Cortex of kidney (tissue), 1 donor: ENCODE measurements at places on chromosomes 7 and 10.

- DNase-seq, result no peak
Observed at GRCh38 chr7:63233881-63234280, 764.8 kb upstream of the ZNF722 start.

- no peak for DNase-seq
Observed at GRCh38 chr7:12596225-12596790, 25.8 kb downstream of the SCIN start.

DNA sequence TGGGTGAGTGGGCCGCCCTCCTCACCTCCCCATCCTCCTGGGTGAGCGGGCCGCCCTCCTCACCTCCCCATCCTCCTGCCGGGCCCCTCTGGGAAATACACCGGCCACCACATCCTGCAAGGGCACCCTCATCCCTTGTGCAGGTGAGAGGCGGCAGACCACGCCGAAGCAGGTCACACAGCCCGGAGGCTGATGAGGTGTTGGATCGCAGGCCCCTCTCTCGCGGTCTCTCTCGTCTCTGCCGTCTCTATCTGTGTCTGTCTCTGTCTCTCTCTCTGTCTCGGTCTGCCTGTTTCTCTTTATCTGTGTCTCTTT is 30.8 kb upstream of the FOXL3 start:
- DNase-seq, result no peak

GRCh38 chr7:105600720-105601550 is 19.6 kb upstream of the EFCAB10 start:
- no peak for DNase-seq

DNA sequence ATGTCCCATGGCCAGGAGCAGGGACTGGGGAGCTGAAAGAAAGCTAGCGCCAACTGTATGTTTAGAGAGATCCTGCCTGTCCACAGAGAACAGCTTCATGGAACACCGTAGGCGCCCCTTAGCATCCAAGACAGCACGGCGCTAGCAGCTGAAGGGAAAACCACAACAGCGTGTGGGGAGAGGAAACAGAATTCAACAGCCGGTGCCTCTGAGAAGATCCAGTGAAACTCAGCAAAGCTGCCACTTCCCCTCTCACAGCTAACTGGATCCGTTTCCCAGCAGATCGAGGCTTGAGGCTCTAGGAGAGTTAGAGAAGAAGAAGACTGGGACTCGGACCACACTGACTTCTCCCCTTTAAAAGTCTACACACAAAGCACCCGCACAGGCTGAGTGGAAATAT is 145.0 kb downstream of the MAD1L1 start:
- no peak for DNase-seq

GRCh38 chr10:6840766-6841165 is 260.7 kb upstream of the PRKCQ start:
- DNase-seq, result no peak

DNA sequence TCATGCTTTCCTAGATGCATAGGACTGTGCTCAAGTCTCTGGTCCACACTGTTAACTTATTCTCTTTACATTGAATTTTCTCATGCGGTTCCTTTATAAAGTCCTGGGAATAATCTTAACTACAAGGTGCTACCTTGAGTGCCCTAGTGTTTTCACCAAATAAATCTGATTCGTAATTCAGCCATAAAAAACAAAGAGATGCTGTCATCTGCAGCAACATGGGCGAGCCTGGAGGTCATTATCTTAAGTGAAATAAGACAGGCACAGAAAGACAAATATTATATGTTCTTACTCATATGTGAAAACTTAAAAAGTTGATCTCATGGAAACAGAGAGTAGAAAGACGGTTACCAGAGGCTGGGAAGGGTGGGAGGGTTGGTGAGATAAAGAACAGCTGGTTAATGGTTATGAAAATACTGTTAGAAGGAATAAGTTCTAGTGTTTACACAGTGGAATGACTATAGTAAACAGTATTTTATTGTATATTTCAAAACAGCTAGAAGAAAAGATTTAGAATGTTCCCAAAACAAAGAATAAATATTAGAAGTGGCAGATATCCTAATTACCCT is 38.3 kb downstream of the NT5C3A start:
- DNase-seq, result no peak

- no peak for DNase-seq
Observed at GRCh38 chr10:110680273-110681020, 36.3 kb downstream of the RBM20 start.

- no peak for DNase-seq
Observed at GRCh38 chr10:89845541-89846280, 144.3 kb downstream of the KIF20B start.

DNA sequence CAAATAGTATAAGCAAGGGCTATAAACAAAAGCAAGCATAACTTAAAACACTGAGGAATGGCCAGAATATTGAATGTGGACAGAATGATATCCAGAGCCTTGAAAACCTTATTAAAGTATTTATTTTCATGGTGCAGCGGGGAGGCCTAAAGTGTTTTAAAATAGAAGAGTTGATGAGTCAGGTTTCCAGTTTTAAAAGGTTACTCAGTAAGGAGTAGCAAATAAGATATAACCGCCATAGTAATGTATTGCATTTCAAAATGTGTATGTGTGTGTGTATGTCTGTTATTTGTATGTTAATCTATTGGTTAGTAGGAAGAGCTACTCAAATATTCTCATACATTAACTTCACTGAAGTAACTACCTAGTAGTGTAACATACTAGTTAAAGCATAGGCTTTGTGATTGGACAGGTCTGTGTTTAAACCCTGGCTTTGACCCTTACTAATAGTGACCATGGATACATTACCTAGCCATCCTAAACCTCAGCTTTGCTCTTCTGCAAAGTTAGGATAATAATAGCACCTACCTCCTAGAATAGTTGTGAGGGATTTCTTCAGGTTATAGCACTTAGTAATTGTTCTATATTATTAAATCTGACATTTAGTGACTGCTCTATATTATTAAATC is 16.9 kb downstream of the CUTC start:
- DNase-seq, result no peak

DNA sequence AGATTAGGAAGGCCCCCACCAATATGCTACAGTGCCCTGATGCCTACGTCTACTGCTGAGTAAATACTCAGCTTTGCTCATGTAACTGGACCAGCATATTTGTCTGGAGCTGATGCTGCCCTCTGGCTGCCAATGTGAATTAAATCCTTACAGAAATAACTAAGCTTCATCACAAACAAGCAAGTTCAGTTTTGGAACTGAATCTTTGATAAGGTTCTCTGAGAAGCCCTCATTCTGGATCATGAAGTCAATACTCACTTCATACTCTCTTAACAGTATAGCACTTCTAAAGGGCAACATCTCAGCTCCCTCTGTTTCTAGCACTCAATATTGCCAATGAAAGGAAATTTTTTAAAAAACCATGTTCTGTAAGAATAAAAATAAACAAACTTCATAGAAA is 246.7 kb downstream of the ETV1 start:
- DNase-seq, result no peak

DNA sequence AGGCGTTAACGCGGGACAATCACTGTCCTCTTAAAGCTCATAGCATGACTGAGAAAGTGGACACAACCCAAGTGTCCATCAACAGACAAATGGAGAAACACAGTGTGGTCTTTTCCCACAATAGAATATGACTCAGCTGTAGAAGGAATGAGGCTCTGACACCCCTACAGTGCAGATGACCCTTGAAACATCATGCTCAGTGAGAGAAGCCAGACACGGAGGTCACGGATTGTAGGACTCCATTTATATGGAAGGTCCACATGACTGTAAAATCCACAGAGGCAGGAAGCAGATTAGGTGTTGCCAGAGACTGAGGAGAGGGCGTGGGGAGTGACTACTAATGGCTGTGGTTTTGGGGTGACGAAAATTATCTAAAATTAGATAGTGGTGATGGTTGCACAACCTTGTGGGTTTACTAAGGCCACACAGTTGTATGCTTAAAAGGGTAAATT is 6.1 kb upstream of the NCAPG2 start:
- no peak for DNase-seq

- no peak for DNase-seq
Observed at GRCh38 chr7:109479388-109479787, 909.7 kb downstream of the DNAJB9 start.

DNA sequence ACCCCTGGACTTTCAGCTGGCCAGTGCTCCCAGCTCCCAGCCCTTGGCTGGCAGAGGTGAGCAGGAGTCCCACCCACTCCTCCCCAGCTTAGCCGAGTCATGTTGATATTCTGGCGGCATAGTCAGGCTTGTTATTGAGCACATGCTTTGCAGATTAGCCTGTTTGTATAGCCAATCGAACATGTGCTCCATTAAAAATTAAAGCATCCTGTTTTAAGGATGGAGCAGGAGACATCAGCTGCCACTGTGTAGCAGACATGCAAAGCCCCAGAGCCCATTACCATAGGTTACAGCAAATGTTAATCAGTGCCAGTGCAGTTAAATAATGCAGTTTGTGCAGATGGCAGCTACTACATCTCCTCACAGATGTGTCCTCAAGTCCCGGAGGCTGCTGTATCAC is 574.6 kb upstream of the GALNT17 start:
- no peak for DNase-seq

DNA sequence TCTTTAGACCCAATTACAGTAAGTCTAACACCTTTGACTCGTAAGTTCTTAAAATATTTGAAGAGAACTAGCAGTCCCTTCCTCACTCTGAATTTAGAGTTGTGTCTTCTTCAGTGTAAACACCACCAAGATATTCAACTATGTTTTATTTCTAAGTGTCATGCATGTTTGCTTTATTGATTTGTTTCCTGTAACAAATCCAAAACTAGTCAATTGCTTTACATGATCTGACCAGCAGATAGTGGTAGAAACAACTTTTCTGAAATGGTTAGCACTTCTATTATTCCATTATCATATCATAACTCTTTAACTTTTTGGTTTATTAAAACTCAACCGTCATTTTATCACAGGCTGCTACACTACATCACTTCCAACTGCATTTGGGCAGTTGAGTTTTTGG is 90.1 kb downstream of the INHBA start:
- no peak for DNase-seq

DNA sequence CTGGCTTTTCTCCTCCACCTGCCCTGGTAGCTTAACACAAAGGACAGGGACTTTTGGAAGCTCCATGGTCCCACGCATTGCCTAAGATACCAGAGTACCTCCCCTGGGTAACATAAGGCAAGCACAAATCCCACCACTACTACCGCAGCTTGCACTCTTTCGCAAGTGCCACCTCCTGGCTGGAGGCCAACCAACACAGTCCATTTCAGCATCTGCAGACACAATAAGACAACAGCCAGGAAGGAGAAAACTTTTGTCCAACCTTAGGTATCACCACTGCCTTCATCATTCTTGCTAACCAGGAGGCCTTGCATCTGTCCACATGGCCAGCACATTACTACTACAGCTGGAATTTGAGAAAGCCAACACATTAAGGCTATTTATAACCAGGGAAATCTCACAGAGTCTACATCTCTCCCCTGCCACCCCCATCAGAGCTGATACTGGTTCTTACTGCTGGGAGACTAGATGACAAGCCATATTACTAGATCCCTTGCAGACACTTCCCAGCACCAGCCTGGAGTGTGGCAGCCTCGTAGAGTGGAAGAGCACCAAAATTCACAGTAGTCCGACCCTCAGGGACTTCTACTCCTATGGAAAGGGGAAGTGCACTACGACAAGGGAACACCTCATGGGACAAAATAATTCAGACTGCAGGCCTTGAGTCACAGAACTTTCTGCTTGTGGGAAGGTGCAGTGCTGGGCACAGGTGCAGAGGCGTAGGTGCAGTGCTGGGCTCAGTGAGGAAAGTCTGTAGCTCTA is 39.8 kb upstream of the CDK13 start:
- no peak for DNase-seq

- DNase-seq, result no peak
Observed at GRCh38 chr7:116766881-116767280, 94.9 kb downstream of the MET start.

DNA sequence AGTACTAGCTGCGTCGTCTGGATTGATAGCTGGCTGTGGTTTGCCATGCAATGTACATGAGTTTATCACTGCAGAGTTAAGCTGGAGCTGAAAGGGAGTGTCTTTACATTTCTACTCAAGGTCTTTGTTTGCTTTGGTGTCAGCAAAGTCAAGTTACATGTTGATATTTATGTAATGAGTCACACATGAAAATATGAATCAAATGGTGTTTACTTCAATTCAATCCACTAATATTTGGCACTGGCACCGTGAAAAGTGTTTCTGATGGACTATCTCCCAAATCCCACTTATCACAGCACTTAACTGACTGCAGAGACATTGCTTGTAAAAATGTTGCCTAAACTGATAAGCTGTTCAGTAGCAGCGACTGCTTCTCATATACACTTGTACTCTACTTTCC is 395.9 kb downstream of the TFEC start:
- DNase-seq, result no peak

GRCh38 chr7:129875160-129875559 is 77.6 kb downstream of the UBE2H start:
- no peak for DNase-seq

GRCh38 chr10:13589316-13589715 is 2.6 kb downstream of the PRPF18 start:
- no peak for DNase-seq

DNA sequence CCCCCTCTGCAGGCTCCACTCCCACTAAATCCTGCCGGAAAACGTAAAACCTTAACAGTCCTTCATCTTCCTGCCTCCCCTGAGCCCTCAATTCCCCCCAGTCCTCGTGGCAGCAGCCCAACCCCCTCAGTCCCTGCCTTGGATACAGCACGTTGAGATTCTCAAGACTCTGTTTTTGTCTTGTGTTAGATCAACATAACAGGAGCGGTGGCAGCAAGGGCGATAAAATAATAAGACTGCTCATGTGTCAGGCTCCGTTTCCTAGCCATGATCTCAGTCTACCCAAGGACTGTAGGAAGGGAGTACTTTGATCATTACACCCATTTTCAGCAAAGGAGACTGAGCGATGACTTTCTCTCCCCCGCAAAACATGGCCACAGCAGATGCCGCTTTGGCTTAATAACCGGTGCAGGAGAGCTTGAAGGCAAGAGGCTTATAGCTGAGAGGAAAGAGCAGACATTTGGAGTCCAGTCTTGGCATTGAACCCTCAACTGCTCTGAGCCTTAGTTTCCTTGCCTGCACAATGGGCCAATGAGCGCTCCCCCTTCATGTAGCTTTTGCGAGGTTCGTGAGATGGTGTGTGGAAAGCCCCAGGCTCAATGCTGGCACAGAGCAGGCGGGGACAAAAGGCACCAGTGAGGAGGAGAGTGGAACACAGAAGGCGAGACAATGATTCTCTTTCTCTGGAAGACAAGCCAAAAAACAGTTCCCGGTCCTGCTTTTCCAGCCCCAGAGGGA is 42.1 kb upstream of the PCBD1 start:
- DNase-seq, result no peak

- DNase-seq, result no peak
Observed at GRCh38 chr7:134827889-134828288, 48.5 kb downstream of the CALD1 start.

- no peak for DNase-seq
Observed at GRCh38 chr10:75396631-75397495, 4.7 kb downstream of the ZNF503 start.

- no peak for DNase-seq
Observed at GRCh38 chr10:84668186-84668763, 339.9 kb downstream of the CCSER2 start.

DNA sequence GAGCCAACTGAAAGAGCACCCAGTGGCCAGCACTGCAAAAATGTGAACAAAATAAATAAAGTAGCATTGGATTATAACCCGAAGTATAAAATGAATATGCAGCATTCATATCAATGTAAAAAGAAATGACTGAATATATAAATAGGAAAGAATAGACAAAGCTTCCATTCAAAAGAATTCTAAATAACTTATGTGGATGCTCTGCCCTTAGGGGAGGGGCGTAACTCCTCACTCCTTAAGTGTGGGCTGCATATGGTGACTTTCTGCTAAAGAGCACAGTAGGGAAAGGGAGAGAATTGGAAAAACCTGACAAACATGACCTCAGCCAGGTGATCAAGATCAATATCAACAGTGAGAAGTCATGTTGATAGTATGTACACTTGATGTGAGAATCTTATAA is 109.9 kb upstream of the DOCK1 start:
- DNase-seq, result no peak
